Gastroesophageal sphincter (tissue), 4 donors: ENCODE measurements at places on chromosomes 2 and 18. TPM values are rescaled to one million over a fixed set of nuclear protein-coding genes. Genes with fewer than 3 reads are reported as not detected.

DNA sequence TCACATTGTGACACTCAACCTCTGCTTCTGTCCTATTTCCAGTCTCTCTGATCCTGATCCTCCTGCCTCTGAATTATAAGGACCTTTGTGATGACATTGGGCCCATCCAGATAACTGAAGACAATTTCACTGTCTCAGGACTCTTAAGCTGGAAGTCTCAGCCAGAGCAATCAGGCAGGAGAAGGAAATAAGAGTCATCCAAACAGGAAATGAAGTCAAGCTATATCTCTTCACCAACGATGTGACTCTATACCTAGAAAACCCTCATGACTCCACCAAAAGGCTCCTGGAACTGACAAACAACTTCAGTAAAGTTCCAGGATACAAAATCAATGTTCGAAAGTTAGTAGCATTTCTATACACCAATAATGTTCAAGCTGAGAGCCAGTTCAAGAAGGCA, 29.3 kb upstream of the TWIST2 start:
- ATAC-seq: no peak

DNA sequence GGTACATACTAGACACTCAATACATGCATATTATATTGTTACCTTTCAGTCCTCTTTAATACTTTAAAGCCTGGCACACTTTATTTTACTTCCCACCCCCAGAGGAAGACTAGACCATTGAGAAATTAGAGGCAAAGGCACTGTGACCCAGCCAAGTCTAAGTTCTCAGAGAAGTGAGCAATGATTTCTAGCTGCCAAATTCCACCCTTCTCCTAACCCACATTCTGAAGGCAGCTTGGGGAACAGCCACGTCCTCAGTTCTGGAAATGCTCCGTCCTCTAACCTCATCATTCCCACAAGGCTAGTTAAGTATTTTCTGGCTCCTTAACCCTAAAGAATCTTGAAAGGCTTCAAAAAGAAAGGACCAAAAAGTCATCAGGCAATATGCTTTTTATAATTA, 86.6 kb downstream of the COL5A2 start:
- ATAC-seq: peak; percentile 82

DNA sequence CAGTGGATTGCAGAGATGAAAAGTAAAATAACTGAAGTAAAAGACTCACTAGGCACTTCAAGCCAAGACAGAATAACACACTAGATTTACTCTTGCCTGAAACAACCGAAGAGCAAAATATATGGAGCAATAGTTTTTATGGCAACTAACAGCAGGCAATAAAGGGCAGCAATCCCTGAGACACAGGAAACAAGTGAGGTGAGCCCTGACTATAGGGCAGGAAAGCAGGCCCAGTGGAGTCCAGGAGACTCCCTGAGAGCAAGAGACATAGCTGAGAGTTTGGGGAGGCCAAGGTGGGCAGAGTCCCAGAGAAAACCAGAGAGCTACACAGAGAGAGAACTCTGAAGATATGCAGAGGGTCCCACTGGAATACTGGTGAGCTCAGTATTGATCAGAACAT, 18.8 kb downstream of the FARSB start:
- ATAC-seq: no peak

DNA sequence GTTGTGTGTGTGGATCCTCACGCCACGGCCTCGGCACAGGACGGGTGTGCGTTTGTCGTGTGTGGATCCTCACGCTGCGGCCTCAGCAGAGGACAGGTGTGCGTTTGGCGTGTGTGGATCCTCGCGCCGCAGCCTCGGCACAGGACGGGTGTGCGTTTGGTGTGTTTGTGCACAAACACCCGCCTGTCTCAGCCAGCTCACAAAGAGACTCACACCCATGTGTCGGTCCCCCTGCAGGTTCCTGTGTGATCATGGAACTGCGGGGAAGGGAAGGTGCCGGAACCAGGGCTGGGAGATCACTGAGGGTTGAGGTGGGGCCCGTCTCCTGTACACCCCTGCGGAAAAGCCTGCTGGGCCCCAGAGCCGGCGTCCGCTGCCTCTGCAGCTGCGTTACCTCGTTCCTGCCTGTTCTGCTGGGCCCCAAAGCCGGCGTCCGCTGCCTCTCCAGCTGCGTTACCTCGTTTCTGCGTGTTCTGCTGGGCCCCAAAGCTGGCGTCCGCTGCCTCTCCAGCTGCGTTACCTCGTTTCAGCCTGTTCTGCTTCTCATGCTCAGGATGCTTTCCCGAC, 53.6 kb downstream of the CTDP1 start:
- no peak for ATAC-seq

GRB14 gene
- 0.94 TPM for total RNA-seq

EFEMP1 gene
- 70.5 TPM for total RNA-seq

IL1F10 gene
- not detected for total RNA-seq
